ENCODE measurements at places on chromosomes 7 and 10. TPM values are rescaled to one million over a fixed set of nuclear protein-coding genes. Genes with fewer than 3 reads are reported as not detected.

DNA sequence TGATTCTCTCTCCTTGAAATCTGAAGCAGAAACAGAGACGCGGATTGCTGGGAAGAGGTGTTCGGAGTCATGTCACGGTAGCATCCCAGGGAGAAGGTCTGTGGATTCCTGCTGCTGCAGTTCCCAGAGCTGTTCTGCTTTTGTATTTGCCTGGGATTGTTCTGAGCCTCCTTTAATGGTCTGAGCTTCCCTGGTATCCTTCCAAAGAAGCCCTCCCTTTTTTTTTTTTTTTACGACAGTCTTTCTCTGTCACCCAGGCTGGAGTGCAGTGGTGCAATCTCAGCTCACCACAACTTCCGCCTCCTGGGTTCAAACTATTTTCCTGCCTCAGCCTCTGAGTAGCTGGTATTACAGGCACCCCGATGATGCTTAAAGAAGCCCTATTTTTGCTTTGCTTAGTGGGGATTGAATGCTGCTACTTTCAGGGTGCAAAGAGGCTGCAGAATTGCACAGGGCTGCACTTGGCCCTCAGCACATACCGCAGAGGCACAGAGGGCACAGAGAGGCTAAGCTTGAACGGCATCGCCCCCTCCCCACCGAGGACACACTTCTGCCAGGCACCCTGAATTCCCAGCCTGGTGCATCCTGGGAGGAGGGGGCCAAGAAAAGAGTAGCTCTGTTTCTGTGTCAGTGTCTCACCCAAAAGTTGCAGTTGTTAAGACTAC lies 208.6 kb upstream of the GALNT17 start:
- no peaks in the 10 kb centered on the region for H3K36me3 ChIP-seq
- H3K27ac ChIP-seq, result no peak overlapping the region
- H3K27me3 ChIP-seq, result peaks cover 9% of the 10 kb centered on the region
- no peak overlapping the region for H3K4me3 ChIP-seq

DNA sequence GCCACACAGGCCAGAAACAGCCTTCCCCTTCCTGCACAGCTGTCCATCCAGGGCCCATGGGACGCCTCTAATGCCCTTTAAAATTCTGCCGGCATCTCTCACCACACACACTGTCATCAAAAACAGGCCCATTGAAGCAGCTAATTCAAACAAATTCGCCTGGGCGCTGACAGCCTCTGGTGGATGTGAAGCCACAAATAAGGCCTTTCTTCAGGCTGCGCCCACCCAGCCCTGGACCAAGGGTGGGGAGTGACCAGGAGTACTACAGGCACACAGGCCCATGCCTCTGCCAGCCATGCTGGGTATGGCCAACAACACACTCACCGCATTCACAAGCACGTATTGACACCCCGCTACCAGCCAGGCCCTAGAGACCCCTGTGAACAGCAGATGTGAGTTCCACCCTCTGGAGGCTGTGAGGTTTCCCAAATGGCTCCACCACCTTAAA lies 54.6 kb downstream of the SLIT1 start:
- H3K4me3 ChIP-seq, result no peak overlapping the region
- H3K27me3 ChIP-seq, result peaks cover 32% of the 10 kb centered on the region
- DNase-seq, result no peak
- H3K36me3 ChIP-seq, result no peaks in the 10 kb centered on the region

- no peak overlapping the region for H3K4me3 ChIP-seq
- no peaks in the 10 kb centered on the region for H3K4me1 ChIP-seq
- no peaks in the 10 kb centered on the region for H3K36me3 ChIP-seq
- DNase-seq, result no peak
- H3K27ac ChIP-seq, result no peak overlapping the region
Measured at GRCh38 chr7:96359876-96360275, 38.0 kb upstream of the SLC25A13 start.

- no peaks in the 10 kb centered on the region for H3K27me3 ChIP-seq
- H3K4me3 ChIP-seq, result no peak within 1 kb of the TSS
- H3K27ac ChIP-seq, result no peak within 1 kb of the TSS
- DNase-seq, result no peak
- H3K4me1 ChIP-seq, result peaks cover 11% of the 10 kb centered on the region
Measured at GRCh38 chr7:116030651-116031276, at the start of gene TFEC. Gene TFEC (minus strand): TSS chr7:116030763. CDS start chr7:115984441, 46,322 bp downstream.

- no peak overlapping the region for H3K4me3 ChIP-seq
- DNase-seq, result no peak
- no peak overlapping the region for H3K27ac ChIP-seq
- peaks cover 17% of the 10 kb centered on the region for H3K36me3 ChIP-seq
Measured at GRCh38 chr10:74343804-74344203, 192.8 kb downstream of the ADK start.

The CPA2 gene
- total RNA-seq, result not detected

The OR2A1 gene
- not detected for total RNA-seq

The PHKG1 gene
- 0.24 TPM for total RNA-seq

DNA sequence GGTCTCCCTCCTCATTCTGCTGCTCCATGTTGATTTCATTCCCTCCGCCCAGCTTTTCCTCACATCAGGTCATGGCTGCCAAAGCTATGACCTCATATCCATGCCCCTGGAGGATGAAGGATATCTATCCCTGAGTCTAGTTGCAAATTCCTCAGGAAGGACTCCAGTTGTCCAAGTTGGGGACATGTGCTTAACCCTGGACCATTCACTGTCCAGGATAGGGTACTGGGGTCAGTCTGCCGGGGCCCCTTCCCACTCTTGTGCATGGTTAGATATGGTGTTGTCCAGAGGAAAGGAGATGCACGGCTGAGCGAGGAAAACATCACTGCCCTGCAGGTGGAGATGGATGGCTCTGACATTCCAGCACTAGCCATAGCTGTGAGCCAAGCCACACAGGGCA lies 51.9 kb upstream of the COMTD1 start:
- peaks cover 2% of the 10 kb centered on the region for H3K36me3 ChIP-seq
- no peak overlapping the region for H3K27ac ChIP-seq
- H3K4me1 ChIP-seq, result peaks cover 18% of the 10 kb centered on the region
- no peak for DNase-seq
- no peak overlapping the region for H3K4me3 ChIP-seq

DNA sequence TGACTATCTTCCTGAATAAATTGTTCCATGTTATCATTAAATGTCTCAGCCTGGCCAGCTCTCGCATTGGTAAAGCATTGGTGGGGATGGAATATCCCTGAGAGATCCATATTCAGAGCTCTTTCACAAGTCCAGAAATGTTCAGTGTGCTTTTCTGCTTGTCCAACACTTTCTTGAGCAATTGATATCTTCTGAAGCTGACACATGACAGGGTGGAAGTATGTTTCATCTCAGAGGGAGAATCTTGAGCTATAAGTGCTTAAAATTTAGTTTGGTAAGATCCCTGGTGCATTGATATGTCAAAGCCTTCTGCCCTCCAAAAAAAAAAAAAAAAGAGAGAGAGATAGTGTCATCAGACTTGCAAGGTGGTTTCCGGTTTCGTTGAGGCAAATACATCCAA lies 7.4 kb downstream of the IFIT3 start:
- no peak for DNase-seq
- no peak overlapping the region for H3K4me3 ChIP-seq
- H3K27me3 ChIP-seq, result no peaks in the 10 kb centered on the region

- no peaks in the 10 kb centered on the region for H3K36me3 ChIP-seq
- H3K27me3 ChIP-seq, result no peaks in the 10 kb centered on the region
- peak overlapping the region; percentile 89 for H3K27ac ChIP-seq
- peaks cover 52% of the 10 kb centered on the region for H3K4me1 ChIP-seq
Measured at GRCh38 chr7:35748371-35748770, 52.5 kb upstream of the SEPTIN7 start.

GRCh38 chr7:105621617-105622016 lies 40.3 kb upstream of the EFCAB10 start:
- H3K4me1 ChIP-seq, result peaks cover 8% of the 10 kb centered on the region
- no peaks in the 10 kb centered on the region for H3K27me3 ChIP-seq
- no peak for DNase-seq
- peaks cover 19% of the 10 kb centered on the region for H3K36me3 ChIP-seq
- H3K4me3 ChIP-seq, result no peak overlapping the region

The ATOH7 gene
- not detected for total RNA-seq

GRCh38 chr7:112400141-112400540 lies 50.1 kb upstream of the IFRD1 start:
- H3K27ac ChIP-seq, result no peak overlapping the region
- no peak overlapping the region for H3K4me3 ChIP-seq
- H3K27me3 ChIP-seq, result peaks cover 3% of the 10 kb centered on the region
- peaks cover 7% of the 10 kb centered on the region for H3K4me1 ChIP-seq

The DENND10 gene
- 40.1 TPM for total RNA-seq

- no peak overlapping the region for H3K27ac ChIP-seq
- no peak overlapping the region for H3K4me3 ChIP-seq
- no peak for DNase-seq
Measured at GRCh38 chr7:124689523-124689922, 76.1 kb downstream of the GPR37 start.

The PODXL gene
- 11.9 TPM for total RNA-seq

DNA sequence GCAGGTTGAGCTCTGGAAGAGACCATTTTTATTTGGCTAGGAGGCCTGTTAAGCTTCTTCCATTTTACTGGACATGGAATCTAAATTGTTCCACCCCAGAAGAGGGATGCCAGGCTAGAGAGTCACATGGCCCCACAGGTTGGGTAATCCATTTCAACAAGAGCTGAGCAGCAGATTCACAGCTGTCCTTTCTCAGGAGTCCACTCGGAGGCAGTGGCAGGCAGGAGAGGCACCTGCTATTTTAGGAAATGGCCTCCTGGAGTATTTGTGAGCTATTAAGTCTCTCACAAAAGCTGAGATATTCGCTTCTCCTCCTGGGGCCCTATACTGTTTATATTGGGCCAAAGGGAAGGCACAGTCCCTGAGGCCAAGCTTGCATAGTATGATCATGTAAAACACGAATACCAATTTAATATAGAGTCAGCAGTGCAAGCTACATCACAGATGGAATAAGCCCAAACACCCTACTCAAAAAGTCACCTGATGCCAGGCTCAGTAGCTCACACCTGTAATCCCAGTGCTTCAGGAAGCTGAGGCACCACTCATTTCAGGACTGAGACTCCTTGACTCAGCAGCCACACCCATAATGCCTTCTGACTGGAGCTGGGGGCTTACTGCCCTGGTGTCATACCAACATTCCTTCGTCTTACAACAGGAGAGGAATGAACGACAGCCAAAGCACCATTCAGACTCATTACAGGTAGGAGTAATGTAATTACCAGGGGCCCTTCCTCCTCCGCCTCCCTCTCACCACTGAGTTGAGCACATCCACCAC lies 124.1 kb downstream of the LMBR1 start:
- no peak for DNase-seq
- H3K4me1 ChIP-seq, result peaks cover 4% of the 10 kb centered on the region

DNA sequence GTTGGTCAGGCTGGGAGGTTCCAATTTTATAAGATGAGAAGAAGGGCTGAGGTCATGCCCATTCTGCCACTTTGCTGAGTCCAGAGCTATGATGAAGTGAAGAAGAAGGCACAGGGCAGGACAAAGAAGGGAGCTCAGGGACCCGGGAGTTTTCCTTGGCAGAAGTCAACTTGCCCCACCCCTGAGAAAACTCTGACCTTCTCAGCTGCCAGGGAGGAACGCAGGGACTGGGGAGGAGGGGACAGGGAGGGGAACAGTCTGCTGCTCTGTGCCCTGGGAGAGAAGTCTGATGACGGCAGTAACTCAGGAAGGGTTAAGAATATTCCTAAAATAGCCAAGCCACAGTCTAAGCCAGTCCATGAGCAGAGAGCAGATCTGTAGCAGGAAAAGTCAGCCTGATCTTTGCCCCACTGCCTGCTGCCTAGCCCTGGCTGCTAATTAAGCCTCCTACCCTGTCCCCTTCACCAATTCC lies 11.7 kb downstream of the ADIRF start:
- peak overlapping the region; percentile 86 for H3K27ac ChIP-seq
- H3K27me3 ChIP-seq, result no peaks in the 10 kb centered on the region
- peaks cover 51% of the 10 kb centered on the region for H3K4me1 ChIP-seq
- H3K4me3 ChIP-seq, result no peak overlapping the region

DNA sequence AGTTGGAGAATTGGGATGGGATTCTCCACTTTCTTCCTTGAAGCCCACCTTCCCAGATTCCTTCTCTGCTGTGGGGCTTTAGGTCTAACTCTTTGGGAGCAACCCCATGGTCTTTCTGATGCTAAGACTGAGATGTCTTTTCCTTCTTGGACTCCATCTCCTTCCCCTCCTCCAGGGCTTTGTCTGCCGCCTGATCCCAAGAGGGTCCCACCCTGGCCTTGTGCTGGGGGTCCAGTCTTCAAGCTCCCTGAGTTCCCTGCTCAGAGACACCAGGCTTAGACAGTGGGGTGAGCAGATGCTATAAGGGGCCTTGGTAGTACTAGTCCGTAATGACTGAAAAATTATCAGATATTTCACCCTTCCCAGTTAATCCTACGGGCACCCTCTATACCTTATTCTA lies 150.5 kb downstream of the PTPN20 start:
- no peak overlapping the region for H3K4me3 ChIP-seq
- H3K36me3 ChIP-seq, result no peaks in the 10 kb centered on the region
- peaks cover 11% of the 10 kb centered on the region for H3K4me1 ChIP-seq
- peaks cover 11% of the 10 kb centered on the region for H3K27me3 ChIP-seq

DNA sequence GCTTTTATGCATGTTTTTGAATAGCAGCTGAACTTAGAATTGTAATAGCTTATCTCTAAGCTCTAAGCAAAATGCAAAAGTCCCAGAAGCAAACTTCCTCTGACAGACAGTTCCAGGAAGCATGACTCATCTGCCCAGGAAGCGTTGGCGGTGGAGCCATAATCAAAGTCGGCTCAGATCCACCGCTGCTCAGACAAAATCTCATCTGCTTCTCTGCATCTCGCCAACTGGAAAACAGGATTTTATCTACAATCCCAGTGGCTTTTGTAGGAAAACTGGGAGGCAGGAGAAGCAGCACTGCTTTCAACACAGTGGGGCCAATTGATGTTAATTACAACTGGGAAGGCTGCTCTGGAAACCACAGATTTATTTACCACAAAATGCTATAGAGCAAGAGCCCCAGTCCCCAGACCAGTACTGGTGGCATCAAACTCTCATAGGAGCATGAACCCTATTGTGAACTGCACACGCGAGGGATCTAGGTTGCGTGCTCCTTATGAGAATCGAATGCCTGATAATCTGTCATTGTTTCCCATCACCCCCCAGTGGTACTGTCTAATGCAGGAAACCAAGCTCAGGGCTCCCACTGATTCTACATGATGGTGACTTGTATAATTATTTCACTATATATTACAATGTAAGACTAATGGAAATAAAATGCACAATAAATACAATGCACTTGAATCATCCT lies 99.9 kb downstream of the CUBN start:
- H3K4me3 ChIP-seq, result peak overlapping the region; percentile 40
- H3K4me1 ChIP-seq, result peaks cover 36% of the 10 kb centered on the region
- H3K27me3 ChIP-seq, result no peaks in the 10 kb centered on the region
- DNase-seq, result no peak
- H3K36me3 ChIP-seq, result no peaks in the 10 kb centered on the region

The RHBDD2 gene
- 32.0 TPM for total RNA-seq

DNA sequence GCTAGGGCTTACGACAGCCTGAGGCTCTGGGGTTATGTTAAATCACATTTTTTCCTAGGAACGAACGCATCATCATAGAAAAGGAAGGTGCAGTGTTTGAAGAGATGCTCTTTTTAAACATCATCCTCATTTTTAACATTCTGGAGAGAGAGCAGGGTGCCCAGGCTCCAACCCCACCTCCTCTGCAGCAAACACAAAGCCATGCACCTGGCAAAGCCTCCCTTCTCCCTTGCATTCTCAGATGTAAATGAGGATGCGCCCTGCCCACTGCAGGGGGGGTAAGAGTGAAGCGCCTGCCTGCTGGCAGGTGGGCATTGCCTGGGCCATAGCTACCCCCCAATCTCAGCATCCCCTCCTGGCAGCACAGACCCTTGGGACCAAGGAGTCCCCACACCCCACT lies 92.4 kb downstream of the PTPRN2 start:
- no peak overlapping the region for H3K4me3 ChIP-seq
- H3K36me3 ChIP-seq, result no peaks in the 10 kb centered on the region
- no peak for DNase-seq
- peaks cover 12% of the 10 kb centered on the region for H3K27me3 ChIP-seq
